ENCODE measurements at places on chromosomes 3 and 15.

DNA sequence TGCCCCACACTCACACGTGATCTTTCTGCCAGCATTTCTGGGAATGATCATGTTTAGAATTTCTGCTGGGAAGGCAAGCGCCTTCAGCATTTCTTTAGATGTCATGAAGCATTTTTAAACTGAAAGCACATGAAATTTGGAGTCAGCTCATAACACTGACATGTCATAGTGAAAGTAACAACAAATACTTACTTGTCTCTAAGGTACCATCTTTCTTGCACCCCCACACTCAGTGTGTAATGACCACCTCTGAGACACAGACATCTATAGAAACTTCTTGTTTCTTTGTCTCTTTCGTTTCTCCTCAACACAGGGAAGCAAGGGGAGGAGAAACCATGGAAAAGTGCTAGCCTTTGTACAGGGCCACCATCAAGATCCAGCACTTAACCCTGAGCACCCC is 171.7 kb downstream of the RORA start:
- no peaks in the 10 kb centered on the region for H3K27me3 ChIP-seq

- DNase-seq: no peak
- no peak overlapping the region for H3K4me3 ChIP-seq
- H3K27me3 ChIP-seq: no peaks in the 10 kb centered on the region
These were observed 135.5 kb upstream of the ZPLD1 start for GRCh38 chr3:102299125-102299877.

DNA sequence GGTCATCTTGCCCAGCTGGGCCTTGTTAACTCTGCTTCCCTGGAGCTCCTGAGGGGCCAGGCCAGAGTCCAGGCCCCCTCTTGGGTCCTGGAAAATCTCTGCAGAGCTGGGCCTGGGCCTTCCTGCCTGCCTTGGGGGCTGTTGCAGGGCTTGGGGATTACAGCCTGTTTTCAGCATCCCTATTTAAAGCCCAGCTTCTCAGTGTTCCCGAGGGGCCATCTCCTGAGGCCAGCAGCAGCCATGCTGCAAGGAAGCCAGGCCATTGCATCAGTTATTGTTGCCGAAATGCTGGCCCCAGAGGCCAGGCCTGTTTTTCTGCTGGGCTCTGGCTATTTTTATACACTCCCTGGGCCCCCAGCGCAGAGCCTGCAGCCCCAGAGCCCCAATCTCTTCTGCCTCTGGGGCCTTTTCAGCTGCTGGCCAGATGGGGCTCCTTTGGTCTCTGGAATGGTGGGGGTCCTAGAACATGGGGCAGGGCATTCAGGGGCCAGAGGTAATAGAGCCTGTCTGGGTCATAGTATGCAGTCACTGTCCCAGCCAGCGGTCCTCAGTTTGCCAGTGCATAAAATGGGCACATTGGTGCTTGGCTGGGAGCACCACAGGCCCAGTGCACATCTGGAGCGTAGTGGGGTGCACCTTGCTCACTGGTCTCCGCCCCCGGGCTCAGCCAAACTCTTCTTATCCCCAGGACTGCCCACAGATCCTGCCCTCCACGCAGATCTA is 28.5 kb downstream of the PLXNA1 start:
- no peaks in the 10 kb centered on the region for H3K27me3 ChIP-seq
- no peak overlapping the region for H3K27ac ChIP-seq
- no peak for DNase-seq
- no peaks in the 10 kb centered on the region for H3K36me3 ChIP-seq
- peaks cover 8% of the 10 kb centered on the region for H3K4me1 ChIP-seq

DNA sequence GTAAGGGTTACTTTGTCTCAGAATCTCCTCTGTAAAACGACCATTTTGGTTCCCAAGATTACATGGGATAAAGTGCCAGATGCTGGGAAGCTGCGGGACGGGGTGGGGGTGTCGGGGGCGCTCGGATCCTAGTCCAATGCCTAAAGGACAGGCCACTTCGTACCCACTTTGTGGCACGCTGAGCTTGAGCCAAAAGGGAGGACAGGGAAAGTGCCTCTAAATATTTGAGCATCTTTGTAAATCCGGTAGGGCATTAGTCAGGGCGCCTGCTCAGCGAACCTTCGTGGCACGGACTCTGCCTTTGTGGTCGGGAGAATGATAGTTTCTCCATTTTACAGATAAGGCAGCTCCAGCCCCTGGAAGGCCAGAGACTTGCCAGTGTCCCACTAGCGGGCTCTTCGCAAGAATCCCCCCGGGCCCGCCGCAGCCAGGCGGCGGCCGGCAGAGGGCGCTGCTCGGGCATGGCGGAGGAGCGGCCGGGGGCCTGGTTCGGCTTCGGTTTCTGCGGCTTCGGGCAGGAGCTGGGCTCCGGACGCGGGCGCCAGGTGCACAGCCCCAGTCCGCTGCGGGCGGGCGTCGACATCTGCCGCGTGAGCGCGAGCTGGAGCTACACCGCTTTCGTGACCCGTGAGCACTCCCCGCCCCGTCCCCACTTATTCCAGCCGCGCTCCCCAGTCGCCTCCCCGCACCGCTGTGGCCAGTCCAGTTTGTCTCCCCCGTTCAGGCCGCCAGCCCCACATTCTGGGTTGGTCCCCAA is 1.8 kb downstream of the RCCD1 start:
- peak overlapping the region; percentile 67 for H3K4me3 ChIP-seq
- no peaks in the 10 kb centered on the region for H3K27me3 ChIP-seq
- H3K36me3 ChIP-seq: peaks cover 48% of the 10 kb centered on the region

DNA sequence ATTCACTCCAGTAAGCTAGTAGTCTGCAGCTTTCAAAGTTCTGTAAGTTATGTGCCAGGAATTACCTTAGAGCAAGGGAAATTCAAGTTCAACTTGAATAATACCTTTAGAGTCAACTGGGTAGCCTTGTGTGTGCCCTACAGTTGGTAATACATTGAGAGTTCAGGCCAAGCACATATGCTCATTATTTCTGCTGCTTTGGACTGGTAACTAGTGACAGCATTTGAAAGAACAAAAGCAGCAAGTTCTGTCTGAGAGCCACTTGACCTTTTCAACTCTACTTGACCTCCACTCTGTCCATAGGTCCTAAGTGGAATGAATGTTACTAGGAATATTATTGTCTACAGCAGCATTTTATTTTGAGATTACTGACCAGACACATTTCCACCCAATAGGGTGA is 723.5 kb downstream of the NLGN1 start:
- H3K27ac ChIP-seq: no peak overlapping the region
- H3K4me1 ChIP-seq: no peaks in the 10 kb centered on the region
- H3K4me3 ChIP-seq: no peak overlapping the region
- H3K27me3 ChIP-seq: no peaks in the 10 kb centered on the region
- no peak for DNase-seq

DNA sequence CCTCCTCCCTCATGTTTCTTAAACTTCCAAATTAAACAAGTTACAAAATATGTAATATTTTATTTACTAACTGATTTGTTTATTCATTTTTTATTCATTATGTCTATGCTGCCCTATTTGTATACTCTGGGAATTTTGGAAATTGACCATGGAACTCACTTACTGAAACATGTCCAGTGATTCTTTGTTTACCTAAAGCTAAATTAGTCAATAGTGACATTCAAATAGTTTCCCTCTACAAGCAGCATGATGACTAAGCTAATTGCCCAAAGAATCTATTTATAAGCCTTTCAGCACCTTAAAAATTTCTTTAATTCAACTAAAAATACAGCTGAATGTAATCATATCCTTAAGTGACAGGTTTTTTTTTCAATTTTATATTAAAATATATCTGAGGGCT is 437.7 kb downstream of the SI start:
- no peaks in the 10 kb centered on the region for H3K27me3 ChIP-seq
- no peak overlapping the region for H3K4me3 ChIP-seq
- no peak for DNase-seq
- H3K27ac ChIP-seq: no peak overlapping the region
- no peaks in the 10 kb centered on the region for H3K36me3 ChIP-seq

DNA sequence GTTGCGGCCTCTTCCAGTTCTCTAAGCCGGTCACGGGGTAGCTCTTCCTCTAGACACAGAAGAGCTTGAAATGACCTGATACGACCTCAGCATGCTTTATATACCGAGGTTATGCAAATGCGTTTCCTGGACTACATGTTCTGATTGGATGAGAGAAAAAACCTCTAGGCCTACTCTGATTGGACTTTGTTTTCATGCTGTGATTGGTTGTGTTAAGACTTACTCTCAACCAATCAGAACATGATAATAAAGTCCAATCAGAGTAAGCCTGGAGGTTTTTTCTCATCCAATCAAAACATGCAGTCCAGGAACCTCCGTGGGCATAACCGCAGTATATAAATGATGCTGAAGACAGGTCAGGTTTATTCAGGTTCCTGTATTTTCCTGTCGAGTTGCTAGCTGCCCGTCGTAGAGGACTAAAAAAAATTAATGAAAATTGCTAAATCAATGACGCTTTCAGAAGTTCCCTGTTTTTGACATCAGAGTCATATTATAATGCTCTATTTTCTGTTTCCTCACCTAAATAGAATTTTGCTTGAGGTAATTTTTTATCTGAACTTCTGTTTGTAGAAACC is 177.4 kb downstream of the POTEB3 start:
- no peak for DNase-seq
- H3K36me3 ChIP-seq: no peaks in the 10 kb centered on the region
- H3K27me3 ChIP-seq: no peaks in the 10 kb centered on the region
- H3K4me3 ChIP-seq: no peak overlapping the region
- H3K27ac ChIP-seq: no peak overlapping the region

DNA sequence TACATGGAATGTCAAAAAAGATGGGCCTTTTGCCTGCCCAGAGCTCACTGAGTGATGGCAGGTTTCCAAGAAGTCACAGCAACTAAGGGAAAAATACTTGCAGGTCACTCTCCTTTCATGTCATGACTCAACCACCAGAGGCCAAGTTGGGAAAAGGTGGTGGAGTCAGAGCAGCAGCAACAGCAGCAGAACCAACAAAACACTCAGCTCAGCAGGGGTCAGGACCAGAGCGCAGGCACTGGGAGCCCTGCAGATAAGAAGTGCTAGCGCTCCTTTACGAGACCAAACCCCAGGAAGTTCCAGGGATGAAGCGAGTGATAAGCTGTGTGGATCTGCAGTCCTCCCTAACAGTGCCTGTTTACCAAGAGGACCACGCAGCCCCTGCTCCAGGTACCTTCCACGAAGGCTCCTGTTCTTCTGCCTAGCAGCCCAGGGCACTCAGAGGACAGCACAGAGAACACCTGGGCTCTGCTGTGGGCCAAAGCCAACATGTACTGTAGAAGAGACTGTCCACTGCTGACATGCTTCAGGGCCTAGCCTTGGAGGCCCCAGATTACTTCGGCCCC is 26.0 kb downstream of the POC1A start:
- peak overlapping the region; percentile 55 for H3K27ac ChIP-seq
- no peaks in the 10 kb centered on the region for H3K36me3 ChIP-seq
- no peaks in the 10 kb centered on the region for H3K27me3 ChIP-seq
- H3K4me1 ChIP-seq: no peaks in the 10 kb centered on the region

DNA sequence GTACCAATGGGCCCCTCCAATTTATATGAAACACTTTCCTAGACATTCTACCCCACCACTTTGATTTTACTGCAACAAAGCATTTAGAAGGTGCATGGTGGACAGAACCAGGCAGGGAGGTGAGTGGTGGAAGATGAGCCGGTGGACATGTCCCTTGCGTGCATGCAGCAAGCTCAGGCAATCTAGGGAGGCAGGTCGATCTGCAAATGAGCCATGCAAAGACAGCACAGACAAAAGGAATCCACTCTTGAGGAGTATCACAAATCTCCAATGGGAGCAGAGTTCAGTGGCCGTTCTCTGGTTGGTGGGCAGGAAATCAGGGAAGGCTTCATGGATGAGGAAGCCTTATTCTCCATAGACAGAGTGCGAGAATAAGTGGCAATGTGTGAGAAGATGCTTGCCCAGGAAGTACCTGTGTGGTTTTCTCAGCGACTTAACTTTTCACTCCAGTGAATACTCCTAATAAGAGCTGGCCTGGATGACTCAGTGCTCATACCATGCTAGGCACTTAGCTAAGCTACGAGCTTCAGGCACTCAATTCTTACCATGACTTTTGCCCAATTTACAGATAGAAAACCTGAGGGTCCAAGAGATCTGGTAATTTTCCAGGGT is 152.5 kb downstream of the FOXP1 start:
- peaks cover 67% of the 10 kb centered on the region for H3K4me1 ChIP-seq
- no peaks in the 10 kb centered on the region for H3K36me3 ChIP-seq
- no peak overlapping the region for H3K4me3 ChIP-seq
- H3K27ac ChIP-seq: no peak overlapping the region

GRCh38 chr3:25904206-25904605 is 114.3 kb downstream of the OXSM start:
- no peaks in the 10 kb centered on the region for H3K36me3 ChIP-seq
- no peaks in the 10 kb centered on the region for H3K4me1 ChIP-seq
- no peak for DNase-seq
- H3K4me3 ChIP-seq: no peak overlapping the region
- H3K27me3 ChIP-seq: no peaks in the 10 kb centered on the region
- H3K27ac ChIP-seq: no peak overlapping the region

GRCh38 chr3:171230865-171231264 is 204.3 kb upstream of the SLC2A2 start:
- no peak overlapping the region for H3K4me3 ChIP-seq
- H3K4me1 ChIP-seq: peaks cover 6% of the 10 kb centered on the region
- H3K27ac ChIP-seq: no peak overlapping the region
- H3K27me3 ChIP-seq: no peaks in the 10 kb centered on the region
- DNase-seq: no peak

DNA sequence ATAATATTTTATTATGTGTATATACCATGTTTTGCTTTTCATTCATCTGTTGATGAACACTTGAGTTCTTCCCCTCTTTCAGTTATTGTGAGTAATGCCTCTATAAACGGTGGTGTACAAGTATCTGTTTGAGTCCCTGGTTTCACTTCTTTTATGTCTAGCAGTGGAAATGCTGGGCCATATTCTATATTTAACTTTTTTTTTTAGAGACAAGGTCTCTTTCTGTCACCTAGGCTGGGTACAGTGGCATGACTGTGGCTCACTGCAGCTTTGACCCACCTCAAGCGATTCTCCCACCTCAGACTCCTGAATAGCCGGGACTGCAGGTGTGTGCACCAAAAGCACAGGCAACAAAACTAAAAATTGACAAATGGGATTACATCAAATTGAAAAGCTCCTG is 19.9 kb downstream of the GOLM2 start:
- no peaks in the 10 kb centered on the region for H3K36me3 ChIP-seq
- H3K4me3 ChIP-seq: no peak overlapping the region
- no peak for DNase-seq
- no peak overlapping the region for H3K27ac ChIP-seq
- no peaks in the 10 kb centered on the region for H3K27me3 ChIP-seq

- DNase-seq: no peak
- H3K36me3 ChIP-seq: no peaks in the 10 kb centered on the region
- H3K4me3 ChIP-seq: no peak overlapping the region
- no peaks in the 10 kb centered on the region for H3K27me3 ChIP-seq
These were observed 42.7 kb downstream of the ITGA11 start for GRCh38 chr15:68389041-68389930.

- no peak for DNase-seq
- H3K4me1 ChIP-seq: peaks cover 2% of the 10 kb centered on the region
- no peak overlapping the region for H3K27ac ChIP-seq
These were observed 121.9 kb downstream of the BBX start for GRCh38 chr3:107644631-107645030.
